ENCODE measurements at places on chromosomes 5 and 9.

GRCh38 chr9:100447041-100447440 lies 20.1 kb downstream of the MSANTD3 start:
- DNase-seq: no peak

DNA sequence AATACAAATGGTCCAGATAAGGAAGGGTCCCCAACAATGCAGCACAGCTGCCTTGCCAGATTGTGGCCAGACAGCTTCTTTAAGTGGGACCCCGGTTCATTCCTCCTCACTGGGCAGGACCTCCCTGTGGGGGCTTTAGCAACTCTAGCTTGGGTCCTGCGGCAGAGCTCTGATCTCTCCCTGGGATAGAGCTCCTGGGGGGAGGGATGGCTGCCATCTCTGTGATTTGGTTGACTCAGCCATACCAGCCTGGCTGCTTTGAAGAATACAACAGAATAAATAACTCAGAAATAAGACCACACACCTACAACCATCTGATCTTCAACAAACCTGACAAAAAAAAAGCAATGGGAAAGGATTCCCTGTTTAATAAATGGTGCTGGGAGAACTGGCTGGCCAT lies 22.7 kb upstream of the ROR2 start:
- no peak for DNase-seq

DNA sequence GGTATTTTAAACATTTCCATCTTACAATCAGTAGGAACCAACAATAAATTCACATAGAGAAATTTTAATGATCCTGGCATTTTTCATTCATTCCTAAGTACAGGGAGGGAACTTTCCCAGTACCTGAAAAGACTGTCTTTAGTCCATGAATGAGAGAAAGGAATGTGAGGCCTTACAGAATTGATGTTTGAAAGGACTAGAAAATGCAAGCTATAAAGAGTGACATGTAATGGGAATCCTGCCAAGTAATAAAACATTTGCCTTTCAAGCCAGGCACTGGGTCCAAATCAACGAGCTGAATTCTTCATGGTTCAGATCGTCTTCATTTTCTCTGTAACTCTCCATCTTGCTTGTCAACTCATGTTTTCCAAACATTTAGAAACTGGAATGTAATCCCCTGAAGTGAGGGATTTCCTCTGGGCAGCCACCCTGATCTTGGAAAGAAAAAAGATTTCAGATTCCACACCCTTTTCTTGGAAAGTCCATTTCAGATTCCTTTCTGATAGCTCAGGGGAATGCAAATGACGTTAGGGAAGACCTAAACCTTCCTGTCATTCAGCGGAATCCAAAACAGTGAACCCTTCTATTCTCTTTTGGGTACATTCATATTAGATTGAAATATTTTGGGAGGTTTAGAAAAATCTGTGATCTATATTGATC lies 315.8 kb downstream of the SH3GL2 start:
- DNase-seq: no peak

- DNase-seq: no peak
Measured at GRCh38 chr9:98995971-98996504, 52.3 kb downstream of the COL15A1 start.

GRCh38 chr9:122212473-122213004 lies 16.2 kb downstream of the LHX6 start:
- no peak for DNase-seq

DNA sequence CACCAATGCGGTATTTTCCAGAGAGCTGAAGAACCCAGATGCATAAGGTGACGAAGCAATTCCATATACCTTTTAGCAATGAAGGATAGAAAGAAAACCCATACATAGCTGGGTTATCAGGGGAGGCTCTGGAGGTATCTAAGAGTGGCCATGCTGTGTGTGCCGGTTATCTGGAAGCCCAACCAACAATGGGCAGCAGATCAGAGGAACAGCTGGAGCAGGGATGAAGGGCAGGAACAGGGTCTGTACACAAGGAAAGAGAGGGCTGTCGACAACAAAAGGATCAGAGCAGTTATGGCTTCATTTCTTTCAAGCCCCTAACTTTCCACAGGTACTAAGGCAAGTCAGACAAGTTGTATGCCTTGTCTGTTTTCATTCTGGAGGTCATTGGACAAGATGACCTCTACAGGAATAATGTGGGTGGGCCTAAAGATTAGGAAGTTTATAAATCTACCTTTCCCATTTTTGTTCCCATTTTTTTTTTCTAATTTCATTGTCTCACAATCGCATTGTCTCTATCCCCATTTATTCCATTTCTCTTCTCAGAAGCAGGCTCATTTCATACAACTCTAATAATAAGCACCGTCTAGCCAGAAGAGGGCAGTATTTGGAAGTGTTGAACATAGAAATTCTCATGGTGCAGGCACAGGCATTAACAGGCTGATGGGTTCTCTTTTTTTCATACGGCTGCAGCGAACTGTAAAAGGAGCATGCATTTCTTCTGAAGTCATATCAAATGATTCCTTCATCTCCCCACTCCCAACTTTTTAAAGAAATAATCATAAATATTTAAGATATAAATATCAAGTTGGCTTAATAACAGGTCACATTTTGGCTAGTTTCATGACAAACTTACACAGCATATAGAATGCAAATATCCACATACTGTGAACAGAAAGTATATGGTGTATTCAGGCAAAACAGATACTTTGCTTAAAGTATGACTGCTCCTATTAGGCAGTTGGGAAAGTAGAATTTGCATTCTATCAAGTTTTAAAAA lies 63.5 kb downstream of the ZNF474 start:
- DNase-seq: no peak

DNA sequence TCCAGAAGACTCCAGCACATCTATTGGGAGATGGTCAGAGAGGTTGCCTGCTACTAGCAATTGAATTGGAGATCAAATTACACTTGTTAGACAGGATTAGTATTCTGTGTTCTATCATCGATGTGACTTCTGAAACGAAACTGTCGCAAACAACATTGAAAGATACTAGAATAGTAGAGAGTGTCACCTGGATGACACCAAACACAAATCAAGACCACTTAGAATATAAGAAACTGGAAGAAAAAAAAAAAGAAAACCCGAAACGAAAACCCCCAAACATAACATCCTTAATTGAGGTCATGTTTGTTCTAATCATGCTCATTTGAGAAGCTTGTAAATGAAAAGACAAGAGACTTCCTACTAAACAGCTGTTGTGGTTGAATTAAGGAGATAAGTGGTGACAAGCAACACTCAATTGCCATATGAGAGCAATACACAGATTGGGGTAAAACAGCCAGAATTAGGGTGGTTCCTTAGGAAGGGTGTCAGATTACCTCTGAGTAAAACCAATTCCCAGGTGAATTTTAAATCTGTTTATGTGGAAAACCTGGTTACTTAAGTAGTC lies 97.6 kb downstream of the BASP1 start:
- no peak for DNase-seq

DNA sequence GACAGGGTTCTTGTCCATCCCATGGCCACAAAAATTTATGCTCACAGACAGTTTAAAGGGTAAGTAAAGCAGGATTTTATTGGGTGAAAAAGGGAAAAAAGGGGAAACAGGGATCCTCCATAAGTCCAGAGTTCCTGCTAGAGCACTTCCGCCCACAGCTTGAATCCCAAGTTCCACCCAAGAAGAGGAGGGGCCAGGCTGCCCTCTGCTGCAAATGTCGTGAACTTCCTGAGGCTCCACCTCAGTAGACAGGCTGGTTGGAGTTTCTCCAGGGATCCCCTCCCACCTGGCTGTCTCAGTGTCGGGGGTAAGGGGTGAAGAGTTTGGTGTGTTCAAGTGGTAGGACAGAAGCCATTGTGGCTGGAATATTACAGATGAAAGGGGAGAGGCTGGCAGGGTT lies 275.0 kb upstream of the SGCD start:
- no peak for DNase-seq

GRCh38 chr5:36877667-36878391 lies 1.3 kb downstream of the NIPBL start:
- peak; percentile 1 for DNase-seq

DNA sequence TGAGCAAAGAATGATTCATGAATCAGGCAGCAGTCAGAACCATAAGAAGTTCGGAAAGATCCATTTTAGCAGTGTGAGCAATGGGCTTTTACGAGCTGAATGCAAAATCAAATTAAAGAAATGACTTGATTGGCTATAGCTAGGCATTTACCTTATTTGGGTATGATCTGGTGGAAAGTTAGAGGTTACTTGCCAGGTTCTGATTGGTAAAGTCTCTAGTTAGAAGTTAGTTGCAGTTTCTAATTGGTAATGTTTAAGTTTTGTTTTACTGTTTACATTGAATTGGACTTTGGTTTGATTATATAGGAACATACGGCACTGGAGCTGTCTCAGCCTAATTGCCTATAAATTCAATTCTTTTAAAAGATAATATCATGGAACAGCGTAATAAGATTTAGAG lies 97.9 kb downstream of the ITGA1 start:
- DNase-seq: no peak

DNA sequence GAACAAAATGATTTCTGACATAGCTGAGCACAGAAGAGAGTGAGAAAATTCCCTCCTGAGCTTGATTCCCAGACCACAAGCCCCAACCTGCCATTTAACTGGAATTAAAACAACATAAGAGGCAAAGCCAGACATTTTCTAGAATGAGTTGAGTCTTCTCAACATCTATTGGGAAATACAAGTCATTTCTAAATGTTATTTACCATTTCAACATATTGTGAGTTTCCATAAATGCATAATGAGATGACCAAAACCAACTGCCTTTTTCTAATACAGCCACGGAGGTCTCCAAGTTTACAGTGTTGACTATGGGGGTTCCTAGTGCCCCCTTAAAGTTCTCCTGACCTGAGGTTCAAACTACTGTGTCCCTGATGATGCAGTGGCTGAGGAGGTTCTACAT lies 20.0 kb downstream of the SH3TC2 start:
- DNase-seq: no peak

DNA sequence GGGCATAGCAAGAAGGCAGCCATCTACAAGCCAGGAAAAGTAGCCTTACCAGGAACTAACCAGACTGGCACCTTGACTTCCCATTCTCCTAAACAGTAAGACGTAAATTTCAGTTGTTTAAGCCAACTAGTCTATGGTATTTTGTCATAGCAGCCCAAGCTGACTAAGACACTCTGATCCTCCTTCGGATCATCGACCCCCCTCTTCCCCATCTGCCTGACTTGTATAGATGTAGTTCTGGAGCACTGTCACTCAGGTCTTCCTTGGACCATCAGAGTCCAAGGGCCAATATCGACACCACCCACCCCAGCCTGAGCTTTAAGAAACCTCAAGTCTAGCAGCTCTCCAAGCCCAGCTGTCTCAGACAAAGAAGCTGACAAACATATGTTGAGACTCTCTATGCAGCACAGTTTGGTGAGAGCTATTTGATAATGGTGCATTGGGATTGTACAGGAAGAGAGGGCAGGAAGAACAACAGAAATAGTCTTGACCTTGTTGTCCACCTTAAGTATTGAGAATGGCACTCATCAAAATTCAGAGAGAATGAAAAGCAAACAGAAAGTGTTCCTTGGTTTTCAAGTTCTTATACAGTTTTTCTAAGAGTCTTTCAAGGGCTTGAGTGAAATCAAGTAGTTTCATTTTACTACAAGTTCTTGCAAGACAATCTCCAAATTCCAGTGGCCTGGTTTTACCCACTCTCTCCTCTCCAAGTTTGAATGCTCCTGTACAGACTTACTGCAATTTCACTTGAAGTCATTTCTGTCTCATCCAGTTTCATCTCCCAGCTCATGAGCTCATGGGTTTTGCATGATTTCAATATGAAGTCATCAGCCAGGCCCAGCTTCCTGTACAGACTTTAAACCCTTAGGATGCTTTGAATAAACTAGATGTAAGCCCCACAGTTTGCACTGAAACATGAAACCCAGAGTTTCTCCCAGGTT lies 122.3 kb upstream of the RAI14 start:
- DNase-seq: no peak

- DNase-seq: no peak
Measured at GRCh38 chr9:32404856-32405255, 20.4 kb downstream of the ACO1 start.

DNA sequence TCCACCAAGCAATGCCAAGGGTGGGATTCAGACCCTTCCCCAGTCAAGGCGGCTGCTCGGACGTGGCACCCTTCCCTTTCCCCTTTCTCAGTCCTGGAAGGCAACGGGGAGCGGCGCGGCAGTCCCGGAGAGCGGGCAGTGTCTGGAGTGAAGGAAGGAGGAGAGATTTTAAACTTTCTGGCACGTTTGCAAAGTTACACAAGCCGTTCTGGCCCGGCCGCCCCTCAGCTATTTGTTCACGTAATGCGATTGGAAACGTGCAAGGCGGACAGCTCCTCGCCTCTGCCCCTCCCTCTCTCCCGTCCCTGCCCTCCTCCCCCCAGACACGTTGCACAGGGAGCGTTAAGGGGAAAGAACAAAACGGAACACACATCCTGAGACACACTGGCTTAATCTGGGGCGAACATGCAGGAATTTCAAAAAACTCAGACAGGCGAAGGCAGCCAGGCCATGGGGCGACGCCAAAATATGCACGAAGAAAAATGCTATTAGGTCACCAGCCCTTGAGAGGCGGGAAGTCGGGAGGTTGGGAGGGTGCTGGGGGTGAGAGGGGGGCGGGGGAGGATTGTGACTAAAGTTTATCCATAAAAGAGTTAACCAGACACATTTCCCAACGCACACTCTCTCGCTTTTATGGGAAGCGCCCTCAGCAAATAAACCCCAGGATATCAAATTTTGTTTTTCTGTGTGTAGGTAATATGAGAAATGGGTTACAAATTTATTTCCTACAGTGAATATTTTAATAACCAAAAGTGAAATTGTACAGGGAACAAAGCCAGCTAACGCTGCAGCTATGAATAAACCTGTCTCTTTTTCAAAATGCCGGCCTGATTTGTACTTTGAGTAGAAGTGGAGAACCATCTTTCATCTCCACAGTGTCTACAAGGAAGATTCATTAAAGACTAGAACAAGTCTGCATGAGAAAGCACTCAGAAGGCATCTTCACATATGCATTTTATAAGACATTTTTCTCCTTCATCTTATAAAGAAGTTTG lies at the start of gene LOX:
Gene LOX, minus strand, starts transcription at position 144 of the 995 bp plus-strand sequence. CDS start 274 bp downstream, outside the sequence.
- no peak for DNase-seq

- DNase-seq: no peak
Measured at GRCh38 chr5:11426442-11426841, 477.8 kb downstream of the CTNND2 start.

GRCh38 chr9:68949271-68950000 lies 64.5 kb downstream of the PRKACG start:
- no peak for DNase-seq

DNA sequence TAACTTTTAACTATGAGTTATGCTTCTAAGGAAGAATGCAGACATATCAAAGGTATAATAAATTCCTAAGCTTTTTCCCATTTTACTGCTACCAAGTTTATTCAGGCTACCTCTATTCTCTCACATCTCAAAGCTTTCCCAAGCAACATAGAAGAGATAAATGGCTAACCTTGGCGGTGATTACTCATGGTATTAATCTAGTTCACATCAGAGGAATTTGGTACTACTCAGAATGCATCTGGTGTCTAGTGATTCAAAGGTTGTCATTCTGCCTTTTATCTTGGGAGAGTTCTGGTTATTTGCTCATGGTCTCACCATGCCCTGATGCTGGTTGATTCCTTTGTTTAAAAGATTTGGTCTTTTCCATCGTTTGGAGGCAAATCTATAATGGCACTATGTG lies 182.7 kb downstream of the TAF11L14 start:
- DNase-seq: no peak

GRCh38 chr5:15283076-15283475 lies 216.9 kb upstream of the FBXL7 start:
- DNase-seq: no peak

GRCh38 chr9:89065921-89066320 lies 74.7 kb downstream of the S1PR3 start:
- DNase-seq: no peak

GRCh38 chr5:87916320-87916719 lies 352.3 kb downstream of the TMEM161B start:
- DNase-seq: no peak
